ENCODE measurements at places on chromosomes 7 and 10.

DNA sequence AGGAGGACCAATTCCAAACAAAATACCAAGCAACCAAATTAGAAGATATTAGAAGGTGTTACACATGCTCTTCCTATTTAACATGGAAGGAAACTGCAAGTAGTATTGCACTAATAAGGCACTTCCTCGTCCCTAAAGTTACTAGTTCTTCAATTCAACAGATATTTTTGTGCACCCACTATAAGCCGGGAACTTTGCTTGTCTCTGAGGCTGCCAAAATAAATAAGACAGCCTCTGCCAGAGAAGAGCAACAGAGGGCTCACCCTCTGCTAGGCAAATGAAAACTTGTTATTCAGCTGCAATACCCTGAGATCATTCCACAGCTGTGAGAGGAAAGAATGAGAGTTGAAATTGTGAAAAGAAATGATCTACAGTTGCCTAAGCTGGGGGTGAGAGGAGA lies 37.4 kb upstream of the GSAP start:
- DNase-seq: no peak

DNA sequence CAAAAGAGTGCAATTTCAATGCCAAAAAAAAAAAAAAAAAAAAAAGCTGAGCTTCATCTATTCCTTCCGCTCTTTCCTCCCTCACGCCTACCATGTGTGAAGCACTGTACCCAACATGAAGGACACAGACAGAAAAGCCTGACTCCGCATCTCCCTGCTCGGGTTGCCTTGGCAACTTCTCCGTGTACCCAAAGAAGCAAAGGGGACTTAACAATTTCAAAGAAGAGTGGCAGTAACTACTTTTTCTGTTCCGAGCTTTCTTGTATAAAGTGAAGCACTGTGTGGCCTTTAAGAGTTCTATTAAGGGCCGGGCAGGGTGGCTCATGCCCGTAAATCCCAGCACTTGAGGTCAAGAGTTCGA lies 177.7 kb downstream of the PRKCQ start:
- DNase-seq: no peak

DNA sequence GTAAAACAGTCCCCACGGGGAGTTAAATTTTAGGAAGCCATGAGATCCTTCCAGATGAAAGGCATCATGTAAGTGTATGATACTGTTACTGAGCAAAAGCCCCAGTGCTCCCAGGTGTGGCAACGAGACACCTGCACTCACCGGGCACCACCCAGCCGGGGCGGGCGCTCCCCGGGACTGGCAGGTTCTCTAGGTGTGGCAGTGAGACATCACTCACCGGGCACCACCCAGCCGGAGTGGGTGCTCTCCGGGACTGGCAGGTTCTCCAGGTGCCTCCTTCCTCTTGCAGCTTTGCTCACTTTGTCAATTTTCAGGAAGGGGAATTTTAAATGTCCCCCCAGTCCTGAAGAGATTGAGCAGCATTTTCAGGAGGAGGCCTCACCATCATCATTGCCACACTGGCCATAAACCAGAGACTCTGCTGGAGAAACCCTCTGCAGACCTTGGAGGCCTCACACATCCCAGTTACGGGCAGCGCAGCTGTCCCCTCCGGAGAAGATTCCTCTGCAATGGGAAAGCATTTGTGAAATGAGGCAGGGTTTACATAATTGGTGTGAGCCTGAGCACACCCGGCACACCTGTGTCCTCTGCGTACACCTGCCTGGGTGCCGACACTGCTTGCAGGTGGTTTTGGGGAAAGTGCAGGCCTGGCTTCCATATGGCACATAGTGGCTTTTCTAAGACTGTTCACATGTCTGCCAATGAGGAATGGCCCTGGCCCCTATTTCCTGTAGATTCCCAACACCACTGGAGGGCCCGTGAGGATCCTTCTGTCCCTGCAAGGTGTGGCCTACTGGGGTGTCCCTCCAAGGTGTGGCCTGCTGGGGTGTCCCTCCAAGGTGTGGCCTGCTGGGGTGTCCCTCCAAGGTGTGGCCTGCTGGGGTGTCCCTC lies 191.4 kb downstream of the EBF3 start:
- DNase-seq: no peak

DNA sequence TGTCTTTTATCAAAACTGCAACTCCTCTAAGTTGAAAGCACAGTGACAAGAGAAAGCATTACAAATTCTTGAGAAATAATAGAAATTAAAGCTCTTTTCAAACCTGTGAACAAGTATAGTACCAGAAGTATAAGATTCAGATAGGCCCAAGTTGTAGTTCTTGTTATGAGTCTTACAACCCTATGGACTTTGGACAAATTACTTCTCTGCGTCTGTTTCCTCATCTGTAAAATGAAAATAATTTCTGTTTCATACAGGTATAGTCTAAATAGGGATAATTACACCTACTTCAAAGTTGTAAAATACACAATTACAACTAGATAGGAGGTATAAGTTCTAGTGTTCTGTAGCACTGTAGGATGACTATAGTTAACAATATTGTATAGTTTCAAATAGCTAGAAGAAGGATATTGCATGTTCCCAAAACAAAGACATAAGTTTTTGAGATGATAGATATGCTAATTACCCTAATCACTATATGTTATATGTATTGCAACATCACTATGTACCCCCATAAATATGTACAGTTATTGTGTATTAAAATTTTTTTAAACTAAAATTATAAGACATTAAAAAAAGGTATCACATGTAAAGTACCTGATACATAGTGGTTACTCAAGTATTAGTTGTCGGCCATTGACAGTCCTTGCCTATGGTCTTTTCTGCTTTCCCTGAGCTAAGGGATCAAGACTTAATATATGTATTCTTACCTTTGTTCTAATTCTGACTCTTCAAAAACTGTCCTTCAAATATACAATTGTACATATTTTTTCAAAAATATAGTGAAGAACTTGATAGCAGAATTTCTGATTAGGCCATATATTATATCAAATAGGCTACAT lies 1.8 kb upstream of the WASL start:
- no peak for DNase-seq

- no peak for DNase-seq
Observed at GRCh38 chr10:121722665-121723064, 124.4 kb upstream of the FGFR2 start.

DNA sequence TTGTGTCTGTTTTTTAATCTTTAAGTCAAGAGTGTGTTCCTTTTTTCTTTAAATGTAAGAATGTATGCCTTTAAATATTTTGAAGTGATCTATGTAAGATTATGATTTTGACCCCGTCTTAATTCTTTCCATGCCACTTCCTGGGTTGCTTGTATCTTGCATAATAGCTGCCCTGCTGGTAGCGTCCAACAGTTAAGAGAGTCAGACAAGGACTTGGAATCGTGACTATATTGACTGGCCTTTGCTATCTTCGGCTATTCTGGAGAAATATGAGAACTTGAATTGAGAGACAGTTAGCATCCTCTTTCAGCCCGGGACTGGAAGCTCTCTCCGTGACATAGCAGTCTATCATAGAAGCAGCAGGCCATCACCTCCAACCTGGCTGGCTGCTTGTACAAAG lies 13.0 kb downstream of the NRP1 start:
- no peak for DNase-seq

DNA sequence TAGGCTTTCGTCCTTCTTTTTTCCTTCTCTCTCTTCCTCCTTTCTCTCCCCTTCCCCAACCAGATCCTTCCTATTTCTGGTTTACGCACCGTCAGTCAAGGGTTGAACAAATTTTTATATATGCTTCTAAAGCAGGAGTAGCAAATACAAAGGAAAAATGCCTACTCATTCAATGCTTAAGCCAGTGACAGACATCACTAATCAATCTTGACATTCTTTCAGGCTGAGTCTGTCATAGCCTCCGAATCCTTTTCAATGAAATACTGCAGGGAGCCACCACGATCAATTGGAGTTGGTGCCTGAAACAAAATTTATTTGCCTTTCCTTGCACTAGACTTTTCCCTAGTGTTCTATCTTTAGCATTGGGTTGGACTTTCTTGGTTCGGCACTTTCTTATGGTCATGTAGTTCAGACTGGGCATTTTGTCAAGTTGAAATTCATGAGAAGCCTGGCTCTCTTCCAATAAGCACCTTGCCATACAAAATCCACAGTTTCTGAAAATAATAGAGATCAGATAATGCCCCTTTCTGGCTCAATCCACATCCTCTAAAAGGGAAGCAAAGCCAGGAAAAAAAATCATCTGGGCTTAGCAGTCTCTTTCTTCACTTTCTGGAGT lies 239.5 kb upstream of the PLXNA4 start:
- no peak for DNase-seq

DNA sequence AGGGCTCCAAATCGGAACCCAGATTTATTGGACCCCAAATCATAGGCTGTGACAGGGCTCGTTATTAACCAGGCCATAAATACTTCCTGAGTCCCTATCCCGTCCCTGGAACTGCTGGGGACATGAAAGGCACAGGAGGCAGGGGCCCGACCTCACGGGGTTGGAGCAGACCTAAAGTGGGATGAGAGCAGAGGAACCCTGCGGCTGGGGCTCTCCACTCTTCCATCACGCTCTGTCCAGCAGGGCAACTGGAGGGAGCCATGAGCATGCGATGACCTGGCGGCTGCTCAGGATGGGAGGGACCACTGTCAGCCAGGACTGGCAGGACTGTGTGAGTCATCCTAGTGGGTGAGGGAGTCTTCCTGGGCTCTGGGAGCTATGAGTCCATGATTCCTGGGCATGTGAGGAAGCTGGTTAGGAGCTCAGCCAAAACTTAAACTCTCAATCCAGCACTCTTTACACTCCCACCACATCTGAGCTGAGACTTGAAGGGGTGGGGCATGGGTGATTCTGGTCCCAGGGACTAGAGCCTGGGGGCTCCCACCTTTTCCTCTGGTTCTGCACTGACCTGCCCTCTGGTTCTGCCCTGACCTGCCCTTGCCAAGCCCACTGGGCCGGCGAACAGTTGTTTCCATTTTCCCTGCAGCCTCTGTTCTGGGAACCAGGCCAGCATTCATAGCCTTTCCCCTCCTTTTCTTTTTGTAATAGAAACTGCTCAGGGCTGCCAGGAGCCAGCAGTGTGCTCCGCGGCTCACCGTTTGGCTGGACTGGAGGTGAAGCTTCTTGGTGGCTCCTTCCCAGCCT lies 47.1 kb downstream of the SYPL1 start:
- no peak for DNase-seq

DNA sequence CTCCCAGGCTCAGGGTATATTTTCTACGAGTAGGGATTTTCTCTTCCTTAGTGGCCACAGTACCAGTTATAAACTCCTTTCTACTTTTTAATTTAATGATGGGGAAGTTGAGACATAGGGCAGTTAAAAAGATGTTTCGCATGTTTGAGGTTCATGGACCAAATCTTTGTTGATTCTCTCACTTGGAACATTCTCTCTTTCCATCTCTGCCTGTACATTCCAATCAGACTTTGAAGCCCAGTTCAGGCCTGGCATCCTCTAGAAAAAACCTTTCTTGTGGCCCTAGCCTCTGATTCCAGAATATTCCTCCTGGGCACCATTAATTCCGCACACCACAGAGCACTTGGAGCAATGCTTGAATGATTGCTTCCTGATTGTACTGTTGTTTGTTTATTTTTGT lies 18.5 kb downstream of the SLC13A4 start:
- no peak for DNase-seq
